ENCODE measurements at places on chromosomes 5 and 9.

- DNase-seq, result no peak
Measured at GRCh38 chr5:59143926-59144333, 561.1 kb downstream of the RAB3C start.

DNA sequence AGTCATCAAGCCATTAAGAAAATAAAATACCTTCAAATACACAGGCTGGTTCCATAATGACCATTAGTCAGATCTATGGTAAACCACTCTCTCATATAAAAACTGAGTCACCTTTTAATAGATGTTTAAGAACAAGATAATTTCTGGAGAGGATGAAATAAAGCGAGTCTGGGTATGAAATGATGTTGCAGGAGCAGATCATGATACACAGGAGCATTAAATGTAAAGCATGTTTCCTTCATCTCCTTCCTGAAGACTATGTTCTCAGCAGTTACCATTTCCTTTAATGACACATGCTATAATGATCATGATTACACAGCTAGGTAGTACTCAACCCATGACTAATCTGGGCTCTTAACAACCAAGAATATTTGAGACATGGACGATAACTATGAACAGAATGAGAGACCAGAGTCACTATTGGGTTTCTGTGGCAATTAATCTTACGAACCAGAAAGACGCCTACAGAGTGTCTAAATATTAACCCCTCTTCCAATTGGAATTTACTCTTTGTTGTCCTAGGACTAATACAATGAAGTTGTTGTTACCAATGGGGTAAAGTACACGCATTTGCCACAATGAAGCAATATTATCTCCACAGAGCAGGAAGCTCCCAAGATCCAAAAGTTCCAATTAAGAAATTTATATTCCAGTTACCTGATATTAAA is 105.6 kb downstream of the NR6A1 start:
- no peak for DNase-seq

GRCh38 chr5:128263357-128263756 is 179.8 kb downstream of the SLC12A2 start:
- no peak for DNase-seq

GRCh38 chr5:65133477-65134110 is 348.1 kb downstream of the ADAMTS6 start:
- no peak for DNase-seq

- no peak for DNase-seq
Measured at GRCh38 chr5:74401946-74402320, 238.6 kb downstream of the ENC1 start.

DNA sequence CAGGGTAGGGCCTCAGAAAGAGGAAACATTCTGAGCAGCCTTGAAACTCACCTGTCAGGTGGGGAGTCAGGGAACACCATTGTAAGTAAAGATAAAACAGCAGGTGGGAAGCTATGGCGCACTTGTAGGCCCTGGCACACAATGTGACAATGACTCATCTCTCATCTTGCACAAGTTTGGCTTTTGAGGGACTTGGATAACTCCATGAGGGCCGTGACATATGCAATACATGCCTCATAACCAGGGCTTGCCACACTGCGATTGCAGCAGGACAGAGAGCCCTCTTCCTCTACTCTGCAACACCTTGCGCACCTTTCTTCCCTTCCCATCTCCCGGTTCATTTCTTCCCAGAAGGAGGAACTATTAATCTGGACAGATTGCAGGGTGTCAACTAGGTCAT is 144.9 kb downstream of the CEP120 start:
- no peak for DNase-seq

GRCh38 chr9:18976709-18977531 is 56.1 kb downstream of the SAXO1 start:
- no peak for DNase-seq

GRCh38 chr5:34034534-34035327 is 8.3 kb downstream of the C1QTNF3 start:
- DNase-seq, result no peak

- DNase-seq, result no peak
Measured at GRCh38 chr9:22405869-22406659, 40.6 kb upstream of the DMRTA1 start.

DNA sequence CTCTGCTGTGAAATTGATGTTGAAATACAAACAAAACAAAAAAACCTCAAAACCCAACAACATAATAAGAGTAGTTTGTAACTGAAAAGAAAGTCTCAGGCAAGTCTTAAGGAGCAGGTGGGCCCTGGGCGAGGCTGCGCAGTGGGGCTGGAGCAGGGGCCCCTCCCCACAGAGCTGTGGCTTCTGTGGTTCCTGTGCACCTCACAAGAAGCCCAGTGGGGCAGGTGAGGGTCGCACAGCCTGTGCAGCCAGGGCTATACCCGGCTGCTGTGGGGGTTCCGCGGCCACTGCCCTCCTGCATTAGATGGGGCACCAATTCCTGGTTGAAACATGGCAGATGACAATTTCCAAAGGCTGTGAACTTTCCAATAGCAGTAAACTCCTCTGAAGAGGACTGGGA is 75.3 kb downstream of the TRIO start:
- DNase-seq, result no peak

DNA sequence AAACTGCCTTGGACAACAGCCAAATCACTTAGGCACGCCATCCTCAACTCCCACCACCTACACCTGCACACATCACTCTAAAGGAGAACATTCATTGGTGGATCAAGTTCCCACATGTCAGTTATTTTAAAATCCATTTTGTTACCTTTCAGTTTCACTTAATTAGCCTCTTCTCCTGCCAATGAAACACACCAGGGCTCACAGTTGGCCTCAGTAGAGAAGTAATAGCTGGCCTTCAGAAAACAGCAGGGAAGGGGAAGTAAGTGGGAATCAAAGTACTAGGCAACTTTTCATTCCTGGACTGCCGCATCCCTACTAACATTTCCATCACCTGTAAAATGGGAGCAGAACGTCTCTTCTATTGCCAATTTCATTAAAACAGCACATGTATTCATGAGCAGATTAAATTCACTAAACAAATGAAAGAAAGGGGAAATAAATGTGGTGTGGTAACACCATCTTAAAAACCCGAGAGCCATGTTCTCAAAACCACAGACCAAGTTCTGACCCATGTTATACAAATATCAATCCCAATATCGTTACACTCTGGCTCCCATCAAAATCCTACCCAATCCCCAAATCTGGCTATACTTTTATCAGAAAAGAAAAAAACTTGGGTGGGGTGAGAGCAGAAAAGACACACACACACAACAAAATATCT is 1.7 kb downstream of the SIL1 start:
- DNase-seq, result no peak

DNA sequence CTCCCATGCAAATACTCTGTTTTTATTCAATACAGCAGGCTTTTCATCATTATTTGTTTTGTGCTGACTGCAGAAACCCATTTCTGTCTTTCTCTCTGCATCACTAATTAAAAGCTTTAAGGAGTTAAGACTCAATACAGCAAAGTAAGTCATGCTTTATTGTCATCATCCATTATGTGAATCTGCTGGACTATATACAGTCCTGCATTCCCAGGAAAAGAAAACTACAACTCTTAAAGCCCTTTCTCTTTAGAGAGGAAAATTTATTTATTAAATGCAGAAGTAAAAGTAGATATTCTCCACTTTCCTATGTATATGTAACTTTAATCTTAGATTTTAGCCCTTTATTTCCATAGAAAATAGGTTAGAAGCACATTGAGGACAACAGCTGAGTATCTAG is 706.6 kb upstream of the RGMB start:
- no peak for DNase-seq

DNA sequence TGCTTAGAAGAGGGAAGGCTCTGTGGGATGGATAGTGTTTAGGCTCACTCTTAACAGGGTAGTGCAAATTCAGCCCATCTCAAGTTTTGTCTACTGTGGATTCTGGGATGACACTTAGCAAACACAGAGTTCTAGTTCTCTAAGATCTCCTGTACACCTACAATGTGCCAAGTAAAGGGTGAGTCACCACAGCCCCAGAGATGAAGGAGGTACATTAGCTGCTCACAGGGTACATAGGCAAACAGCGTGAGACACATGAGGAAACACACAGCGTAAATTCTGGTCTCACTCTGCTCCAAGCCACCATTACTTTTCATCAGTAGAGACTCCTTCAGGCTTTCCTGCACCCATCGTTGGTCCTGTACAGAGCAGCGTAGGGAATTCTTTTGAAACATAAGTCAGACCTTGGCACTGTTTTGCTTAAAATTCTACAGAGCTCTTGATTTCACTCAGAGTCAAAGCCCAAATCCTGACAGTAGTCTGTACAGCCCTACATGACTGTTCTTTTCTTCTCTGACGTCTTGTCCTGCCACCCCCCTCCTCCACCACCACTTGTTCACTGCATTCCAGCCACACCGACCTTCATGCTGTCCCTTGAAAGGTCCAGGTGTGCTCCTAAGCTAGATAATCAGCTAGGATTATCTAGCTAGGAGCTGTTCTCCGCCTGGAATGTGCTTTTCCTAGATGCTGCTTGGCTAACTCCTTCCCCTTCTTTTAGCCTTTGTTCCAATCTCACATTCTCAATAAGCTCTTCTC is 8.7 kb downstream of the ASTN2 start:
- no peak for DNase-seq

DNA sequence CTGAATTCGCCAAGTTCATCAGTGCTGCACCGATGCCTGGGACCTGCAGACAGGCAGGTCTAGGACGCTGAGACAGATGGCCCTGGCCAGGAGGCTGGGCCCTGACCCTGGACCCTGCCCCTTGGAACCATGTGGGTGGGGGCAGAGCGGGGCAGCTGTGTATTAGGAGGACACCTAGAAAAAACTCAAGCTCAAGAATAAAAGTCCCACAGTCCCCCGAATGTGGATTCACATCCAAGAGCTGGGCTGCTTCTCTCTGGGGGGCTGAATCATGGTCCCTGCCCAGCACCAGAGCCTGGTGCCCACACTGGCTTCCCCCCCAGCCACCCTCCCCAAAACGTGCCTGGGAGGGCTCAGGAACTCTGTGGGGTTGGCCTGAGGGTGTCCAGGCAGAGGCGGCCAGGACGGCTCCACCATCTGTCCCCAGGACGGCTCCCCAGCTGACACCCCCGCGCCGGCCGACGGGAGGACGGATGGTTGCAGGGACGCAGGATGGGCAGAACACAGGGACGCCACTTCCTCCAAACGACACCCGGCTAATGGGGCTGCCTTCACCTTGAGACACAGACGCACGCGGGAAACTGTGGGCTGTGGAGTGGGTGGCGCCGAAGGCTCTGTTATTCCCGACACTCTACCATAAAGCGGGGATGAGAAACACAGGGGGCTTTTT is 34.9 kb downstream of the EXD3 start:
- no peak for DNase-seq

GRCh38 chr5:149675610-149676201 is 54.4 kb upstream of the PPARGC1B start:
- DNase-seq, result no peak

DNA sequence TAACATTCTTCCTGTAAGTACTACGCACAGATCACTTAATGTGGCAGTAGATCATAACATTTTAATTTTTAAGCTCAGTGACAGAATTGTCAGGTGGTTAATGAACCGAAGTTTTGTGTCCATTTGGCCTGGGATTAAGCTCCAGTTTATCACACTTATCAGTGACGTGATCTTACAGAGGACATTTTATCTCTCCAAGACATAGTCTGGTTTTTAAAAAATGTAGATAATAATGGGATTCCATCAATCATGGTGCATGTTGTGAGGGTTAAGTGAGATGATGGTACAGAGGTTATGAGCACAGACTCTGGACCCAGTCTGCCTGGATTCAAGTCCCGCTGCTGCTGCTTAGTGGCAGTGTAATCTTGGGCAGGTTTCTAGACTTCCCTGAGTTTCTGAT is 66.0 kb upstream of the ZFAND5 start:
- DNase-seq, result no peak

GRCh38 chr9:129131300-129132145 is 20.3 kb downstream of the PTPA start:
- DNase-seq, result peak; percentile 61

DNA sequence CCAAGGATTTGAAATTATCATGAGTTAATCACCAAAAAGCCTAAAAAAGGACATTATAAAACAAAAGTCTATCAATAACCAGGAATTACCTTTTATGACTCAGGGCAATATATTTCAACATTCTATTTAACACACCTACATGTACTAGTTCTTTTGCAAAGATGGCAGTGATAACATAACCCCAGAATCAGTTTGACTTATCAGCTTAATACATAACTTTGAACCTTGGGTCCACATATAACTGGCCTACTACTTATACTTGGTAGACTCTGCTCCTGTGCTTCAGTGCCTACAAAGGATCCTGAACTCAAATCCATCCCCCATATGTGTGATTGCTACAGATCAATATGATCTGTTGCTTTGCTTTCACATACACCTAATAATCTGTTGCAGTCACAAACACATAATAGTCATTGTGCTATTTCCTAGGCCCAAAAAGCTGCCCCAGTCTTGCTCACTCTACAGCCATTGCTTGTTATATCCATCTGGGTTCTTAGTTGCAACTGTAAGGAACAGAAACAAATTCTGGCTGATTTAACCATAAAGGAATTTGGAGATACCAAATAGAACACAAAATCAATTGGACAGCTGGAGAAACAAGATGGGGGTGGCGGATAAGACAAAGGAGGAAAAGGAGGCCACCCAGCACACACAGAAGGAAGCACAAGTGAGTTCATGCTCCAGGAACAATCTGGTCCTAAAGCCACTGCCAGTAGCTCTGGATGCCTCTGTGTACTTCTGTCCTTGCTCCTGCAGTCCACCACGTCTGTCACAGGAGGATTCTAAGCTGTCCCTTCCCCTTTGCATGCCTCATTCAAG is 25.5 kb downstream of the DEPDC1B start:
- DNase-seq, result no peak

DNA sequence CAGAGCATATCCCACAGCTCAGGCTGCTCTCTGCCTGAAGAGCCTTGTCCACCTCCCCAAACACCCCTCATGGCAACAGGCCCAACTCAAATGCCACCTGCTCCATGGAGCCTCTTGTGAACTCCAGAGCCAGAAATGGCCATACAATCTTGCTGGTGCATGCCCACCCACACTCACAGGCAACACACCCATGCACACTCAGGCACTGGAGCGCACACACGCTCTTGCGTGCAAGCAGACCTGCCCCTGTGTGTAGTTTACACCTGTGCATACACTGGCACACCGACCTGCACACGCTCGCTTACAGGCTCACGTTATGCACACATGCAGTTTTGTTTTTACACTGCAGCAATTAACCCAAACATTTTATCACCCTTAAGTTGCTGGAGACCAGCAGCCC is 40.0 kb downstream of the HRH2 start:
- no peak for DNase-seq

DNA sequence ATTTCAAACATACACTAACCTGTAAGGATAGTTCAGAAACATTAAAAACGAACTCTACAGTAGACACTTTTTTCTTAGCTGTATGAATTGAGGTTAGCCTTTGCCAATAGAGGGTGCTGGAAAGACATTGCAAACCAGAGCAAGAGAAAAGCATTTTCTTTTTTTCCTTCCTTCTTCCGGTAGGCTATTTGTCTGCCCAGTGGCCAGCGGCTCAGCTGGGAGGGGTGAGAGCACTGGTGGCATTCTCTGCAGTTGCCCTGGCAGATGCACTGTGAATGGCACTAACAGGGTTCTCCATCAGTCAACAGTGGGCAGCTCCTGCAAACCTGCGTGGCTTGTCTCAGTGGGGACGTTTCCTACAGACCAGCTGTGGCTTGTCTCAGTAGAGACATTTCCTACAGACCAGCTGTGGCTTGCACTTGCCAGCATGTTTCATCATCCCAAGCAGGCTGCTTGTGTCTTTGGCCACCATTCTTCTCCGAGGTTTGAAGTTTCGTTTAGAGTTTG is 984.5 kb upstream of the CDH18 start:
- DNase-seq, result no peak

- DNase-seq, result no peak
Measured at GRCh38 chr5:13653709-13654108, 290.8 kb downstream of the DNAH5 start.
